ENCODE measurements at places on chromosomes 16 and 17. TPM values are rescaled to one million over a fixed set of nuclear protein-coding genes. Genes with fewer than 3 reads are reported as not detected.

CTRL gene
- 580 TPM for polyA plus RNA-seq

SDK2 gene
- 0.07 TPM for polyA plus RNA-seq

- no peak for DNase-seq
Observed at GRCh38 chr16:52450916-52451315, 96.0 kb downstream of the TOX3 start.

DNA sequence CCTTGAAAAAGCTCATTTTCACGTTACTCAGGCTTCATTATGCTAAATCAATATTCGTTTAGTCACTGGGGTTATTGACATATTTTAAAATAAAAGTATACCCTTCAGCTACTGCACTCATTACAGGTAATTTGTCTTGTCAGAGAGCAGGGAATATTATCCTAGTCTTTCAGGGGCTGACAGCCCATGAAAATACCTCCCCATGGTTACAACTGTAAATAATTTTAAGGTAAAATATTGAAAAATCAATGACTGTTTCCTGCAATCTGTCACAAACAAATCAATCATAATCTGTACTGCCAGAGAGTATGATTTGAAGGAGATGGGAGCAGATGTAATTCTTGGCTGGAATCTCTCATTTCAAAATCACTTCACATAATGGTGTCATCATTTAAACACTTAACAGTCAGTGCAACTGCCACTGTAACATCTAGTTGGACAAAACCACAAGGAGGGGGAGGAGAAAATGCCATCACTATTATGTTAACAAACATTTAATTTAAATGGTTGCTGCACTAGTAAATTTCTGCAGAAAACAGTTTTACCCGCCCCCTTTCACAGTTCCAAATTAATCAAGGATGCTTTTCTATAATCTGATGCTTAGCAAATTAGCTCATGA is 9.3 kb upstream of the IRX5 start:
- DNase-seq, result no peak

GRCh38 chr17:61574542-61575351 is 16.3 kb downstream of the NACA2 start:
- no peak for DNase-seq

TAT gene
- 0.04 TPM for polyA plus RNA-seq

- peak; percentile 22 for DNase-seq
Observed at GRCh38 chr16:22077700-22078313, 14.5 kb upstream of the VWA3A start.

- DNase-seq, result no peak
Observed at GRCh38 chr16:83819361-83819760, 11.6 kb downstream of the HSBP1 start.

- no peak for DNase-seq
Observed at GRCh38 chr16:69417520-69418199, 6.8 kb upstream of the CYB5B start.

ATP2C2 gene
- polyA plus RNA-seq, result 1.7 TPM

DNA sequence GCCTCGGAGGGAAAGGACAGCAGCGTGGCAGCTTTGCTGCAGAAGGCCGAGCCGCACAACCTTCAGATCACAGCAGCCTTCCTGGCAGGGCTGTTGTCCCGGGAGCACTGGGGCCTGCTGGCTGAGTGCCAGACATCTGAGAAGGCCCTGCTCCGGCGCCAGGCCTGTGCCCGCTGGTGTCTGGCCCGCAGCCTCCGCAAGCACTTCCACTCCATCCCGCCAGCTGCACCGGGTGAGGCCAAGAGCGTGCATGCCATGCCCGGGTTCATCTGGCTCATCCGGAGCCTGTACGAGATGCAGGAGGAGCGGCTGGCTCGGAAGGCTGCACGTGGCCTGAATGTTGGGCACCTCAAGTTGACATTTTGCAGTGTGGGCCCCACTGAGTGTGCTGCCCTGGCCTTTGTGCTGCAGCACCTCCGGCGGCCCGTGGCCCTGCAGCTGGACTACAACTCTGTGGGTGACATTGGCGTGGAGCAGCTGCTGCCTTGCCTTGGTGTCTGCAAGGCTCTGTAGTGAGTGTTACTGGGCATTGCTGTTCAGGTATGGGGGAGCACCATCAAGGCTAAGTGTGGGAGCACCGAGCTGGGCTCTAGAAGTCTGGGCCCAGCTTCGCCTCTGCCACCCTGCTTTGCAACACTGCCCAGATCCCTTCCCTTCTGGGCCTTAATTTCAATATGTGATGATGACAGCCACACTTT is 18.6 kb downstream of the NOD2 start:
- DNase-seq, result no peak

- DNase-seq, result no peak
Observed at GRCh38 chr17:4249452-4250029, 14.2 kb downstream of the ANKFY1 start.

- no peak for DNase-seq
Observed at GRCh38 chr16:25580041-25580440, 111.7 kb upstream of the HS3ST4 start.

DNA sequence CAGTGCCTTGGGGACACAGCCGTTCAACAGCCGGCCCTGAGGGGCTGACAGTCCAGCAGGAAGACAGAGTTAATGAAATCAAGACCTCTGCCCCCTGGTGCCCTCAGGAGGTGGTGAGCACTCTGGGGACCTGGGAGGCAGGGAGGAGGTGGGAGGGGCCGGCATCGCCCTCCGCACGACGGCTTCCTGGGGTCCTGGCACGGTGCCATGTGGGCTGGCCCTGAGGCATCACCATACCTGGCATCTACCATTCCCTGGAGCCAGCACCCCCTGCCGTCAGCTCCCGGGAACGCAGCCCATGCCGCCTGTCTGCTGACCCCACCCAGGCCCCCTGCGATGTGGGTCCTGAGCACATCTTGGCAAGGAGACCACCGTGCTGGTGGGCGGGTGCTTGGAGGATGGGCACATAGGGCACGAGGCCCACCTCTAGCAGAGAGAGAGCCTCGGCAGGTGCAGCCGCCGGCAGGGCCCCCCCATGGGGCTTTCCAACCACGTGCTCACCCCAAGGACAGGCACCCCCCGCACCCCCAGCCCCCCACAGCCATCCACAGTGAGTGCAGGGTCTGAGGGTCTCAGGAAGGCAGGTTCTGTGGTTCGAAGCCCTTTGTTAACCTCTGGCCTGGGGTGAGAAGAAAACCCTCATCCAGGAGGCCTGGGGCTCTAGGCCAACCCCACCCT is 52.5 kb downstream of the ZFPM1 start:
- DNase-seq, result peak; percentile 89

DNA sequence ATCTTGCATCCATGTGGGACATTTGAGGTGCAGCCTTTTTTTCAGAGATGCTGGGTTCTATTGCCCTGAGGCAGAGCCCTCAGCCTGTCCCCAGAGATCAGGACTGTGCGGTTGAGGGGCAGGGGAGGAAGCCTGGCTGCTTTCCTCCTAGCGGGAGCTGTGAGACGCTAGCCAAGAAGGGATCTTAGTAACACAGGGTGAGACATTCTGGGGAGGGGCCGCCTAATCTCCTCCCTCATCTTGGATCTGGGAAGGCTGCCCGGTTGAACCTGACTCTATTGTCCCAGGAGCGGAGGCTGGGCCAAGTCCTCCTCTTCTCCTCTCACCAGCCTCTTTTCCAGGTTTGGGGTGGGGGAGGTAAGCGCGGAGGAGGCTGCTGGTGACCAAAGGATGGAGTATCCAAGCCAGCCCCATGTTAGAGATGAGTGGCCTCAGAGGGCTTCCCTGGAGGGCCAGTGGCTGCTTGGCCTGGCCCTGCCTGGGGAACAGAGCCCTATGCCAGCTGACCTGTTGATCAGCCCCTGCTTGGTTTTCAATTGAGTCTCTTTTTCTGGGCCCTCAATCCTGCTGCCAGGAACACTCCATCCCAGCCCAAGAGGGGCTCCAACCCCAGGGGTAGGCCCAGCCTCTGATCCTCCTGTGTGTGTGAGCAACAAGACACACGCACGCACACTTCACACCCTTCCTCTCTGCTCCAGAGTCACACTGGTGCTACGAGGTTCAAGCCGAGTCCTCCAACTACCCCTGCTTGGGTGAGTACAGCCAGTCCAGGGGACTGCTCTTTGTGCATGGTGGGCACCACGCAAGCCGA is 5.0 kb downstream of the CA4 start:
- DNase-seq, result peak; percentile 30

DNA sequence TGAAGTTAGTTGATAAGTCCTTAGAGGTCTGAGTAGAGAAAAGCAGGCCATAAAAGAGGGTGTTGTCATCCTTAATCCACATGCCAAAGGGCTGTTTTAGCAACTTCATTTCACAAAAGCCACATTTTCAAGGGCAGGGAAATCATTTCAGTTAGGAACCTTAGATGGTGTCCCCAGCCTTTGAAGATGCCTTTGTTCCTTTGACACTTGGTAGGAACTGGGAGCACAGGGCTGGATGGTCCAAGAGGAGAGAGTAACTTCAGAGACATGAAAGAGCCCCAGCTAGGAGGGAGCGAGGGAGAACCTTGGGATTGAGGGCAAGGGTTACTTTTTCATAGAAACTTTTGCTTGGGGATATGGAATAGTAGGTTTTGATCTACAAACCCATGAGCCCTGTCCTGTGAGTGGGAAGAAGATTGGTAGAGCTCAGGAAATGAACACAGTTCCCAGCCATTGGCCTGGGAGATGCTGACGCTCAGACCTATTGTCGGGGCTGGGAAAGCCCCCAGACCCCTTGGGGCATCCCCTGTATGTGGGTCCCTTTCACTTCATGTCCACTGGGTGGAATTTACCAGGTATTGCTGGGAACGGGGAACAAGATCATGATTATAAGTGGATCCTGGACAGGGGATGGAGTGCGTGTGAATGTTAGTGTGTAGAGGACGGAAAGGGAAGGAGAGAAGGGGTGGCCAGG is 18.9 kb downstream of the MSI2 start:
- no peak for DNase-seq

DNA sequence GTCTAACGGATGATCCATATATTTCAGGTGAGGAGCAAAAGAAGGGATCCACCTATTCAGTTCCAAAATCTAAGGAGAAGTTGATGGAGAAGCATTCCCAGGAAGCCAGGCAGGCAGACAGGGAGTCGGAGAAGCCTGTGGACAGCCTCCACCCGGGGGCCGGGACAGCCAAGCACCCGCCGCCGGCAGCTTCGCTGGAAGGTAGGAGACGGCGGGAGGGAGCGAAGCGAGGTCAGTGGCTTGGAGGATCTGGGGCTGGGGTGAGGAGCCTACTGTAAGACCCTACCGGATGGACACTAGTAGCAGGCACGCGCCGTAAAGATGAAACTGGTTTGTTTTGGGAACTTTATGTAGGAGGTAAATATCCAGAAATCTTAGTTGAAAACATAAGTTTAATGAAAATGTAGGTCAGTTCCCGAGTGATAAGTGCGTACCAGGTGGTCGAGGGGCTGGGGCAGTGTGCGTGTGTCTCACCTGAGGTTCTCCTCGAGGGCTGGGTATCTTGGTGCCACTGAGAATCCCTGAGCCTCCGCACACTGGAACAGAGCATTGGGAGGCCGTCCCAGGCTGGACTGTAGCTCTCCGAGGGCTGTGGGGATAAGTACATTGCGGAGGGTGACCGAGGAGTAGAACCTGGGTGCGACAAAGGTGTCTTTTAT is 714 bp downstream of the SPATA33 start:
- DNase-seq, result peak; percentile 72

GRCh38 chr17:66953630-66954020 is 10.9 kb upstream of the CACNG4 start:
- DNase-seq, result no peak

PRSS36 gene
- 1.9 TPM for polyA plus RNA-seq

TMC7 gene
- polyA plus RNA-seq, result 0.42 TPM

- no peak for DNase-seq
Observed at GRCh38 chr17:4161192-4161966, 18.4 kb downstream of the CYB5D2 start.

DNA sequence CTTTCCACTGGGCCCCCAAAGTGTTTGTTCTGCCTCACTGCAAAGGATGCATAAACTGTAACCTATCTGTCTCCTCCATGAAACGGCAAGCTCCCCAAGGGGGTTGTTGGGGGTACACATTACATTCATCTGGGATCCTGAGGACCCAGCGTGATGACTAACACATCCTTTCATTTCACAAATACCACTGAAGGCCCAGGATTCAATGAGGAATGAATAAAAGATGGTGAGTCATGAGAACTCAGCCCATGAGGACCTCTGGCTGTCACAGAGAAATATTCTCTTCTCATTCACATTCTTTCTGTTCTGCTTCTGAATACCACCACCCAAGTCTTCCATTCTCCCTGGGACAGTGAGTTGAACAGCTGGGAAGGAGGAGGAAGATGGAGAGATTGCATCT is 149.8 kb downstream of the RBFOX3 start:
- DNase-seq, result no peak

- no peak for DNase-seq
Observed at GRCh38 chr16:73065632-73066330, 17.9 kb upstream of the ZFHX3 start.

DNA sequence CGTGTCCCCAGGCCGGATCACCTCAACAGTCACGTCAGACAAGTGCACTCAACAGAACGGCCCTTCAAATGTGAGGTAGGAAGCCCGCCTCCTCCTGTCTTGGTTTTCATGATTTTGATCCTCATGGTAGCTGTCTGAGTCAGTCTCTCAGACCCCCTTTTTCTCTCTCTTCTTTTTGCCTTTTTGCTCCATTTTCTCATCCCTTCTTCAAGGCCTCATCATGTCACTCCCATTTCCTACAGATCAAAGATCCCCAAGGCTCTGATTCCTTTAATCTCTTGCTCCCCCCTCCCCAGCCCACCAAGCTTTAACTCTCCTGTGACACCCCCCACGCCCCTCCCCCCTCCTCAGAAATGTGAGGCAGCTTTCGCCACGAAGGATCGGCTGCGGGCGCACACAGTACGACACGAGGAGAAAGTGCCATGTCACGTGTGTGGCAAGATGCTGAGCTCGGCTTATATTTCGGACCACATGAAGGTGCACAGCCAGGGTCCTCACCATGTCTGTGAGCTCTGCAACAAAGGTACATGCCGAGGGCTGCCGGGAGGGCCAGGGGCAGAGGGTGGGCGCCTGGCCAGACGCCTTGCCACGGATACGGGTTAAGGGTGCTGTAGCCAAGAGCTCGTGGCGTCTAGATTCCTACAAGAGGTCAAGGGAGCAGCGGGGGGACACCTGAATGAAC is 2.0 kb downstream of the MAZ start:
- DNase-seq, result no peak

SMIM36 gene
- not detected for polyA plus RNA-seq

DNA sequence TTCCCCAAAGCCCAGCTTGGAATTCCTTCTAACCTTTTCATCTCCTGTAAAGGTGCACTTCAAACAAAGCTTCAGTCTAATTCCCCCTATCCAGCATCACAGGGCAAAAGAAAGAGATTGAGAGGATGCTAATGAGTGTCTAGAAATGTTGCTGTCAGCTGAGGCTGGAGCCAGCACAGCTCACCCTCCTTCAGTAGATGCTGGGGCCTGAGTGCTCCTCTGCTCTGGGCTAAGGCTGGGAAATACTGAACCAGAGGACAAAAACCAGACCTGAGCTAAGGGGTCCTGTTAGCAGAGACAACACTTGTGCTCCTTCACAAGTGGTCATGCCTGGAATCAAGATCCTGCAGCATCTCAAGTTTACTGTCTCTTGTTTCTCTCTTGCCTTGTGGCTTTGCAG is 85.0 kb downstream of the CHD9NB start:
- DNase-seq, result no peak

All from pancreas (tissue), 10 donors.